ENCODE measurements at places on chromosomes 12 and 14.

- DNase-seq, result no peak
Observed at GRCh38 chr14:103805708-103806107, 41.7 kb downstream of the PPP1R13B start.

DNA sequence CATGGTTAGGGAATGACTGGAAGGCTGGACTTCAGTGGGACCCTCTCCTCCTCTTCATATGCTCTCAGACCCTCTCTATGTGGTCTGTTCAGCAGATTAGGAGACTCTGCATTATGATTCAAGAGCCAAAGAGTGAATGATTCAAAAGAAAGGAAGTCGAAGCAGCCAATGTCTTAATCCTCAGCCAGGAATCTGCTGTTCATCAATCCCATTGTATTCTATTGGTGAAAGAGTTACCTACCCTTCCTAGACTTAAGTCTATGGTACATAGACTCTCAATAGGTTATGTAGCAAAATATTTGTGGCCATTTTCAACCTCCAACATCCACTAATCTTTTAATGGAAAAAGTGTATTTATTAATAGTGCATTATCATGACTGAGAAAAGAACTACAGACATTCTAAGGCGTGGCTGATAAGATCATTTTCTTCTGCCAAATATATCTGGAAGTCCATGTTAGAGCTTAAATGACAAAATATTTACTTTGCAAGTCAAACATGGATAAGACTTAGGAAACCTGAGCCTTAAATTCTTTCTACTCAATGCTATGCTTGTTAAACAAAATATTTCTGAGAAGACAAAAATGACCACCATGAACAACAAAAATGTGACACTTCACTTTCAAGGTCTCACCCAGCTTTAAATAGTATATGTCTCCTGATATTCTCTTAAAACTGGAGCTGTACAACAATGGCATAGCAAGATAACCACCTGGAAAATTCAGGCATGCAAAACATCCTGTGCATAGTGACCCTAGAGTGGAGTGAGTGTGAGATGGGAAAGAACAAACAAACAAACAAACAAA lies 1100.6 kb downstream of the GALC start:
- no peak for DNase-seq

- no peak for DNase-seq
Observed at GRCh38 chr12:46298261-46298660, 29.4 kb upstream of the SLC38A1 start.

DNA sequence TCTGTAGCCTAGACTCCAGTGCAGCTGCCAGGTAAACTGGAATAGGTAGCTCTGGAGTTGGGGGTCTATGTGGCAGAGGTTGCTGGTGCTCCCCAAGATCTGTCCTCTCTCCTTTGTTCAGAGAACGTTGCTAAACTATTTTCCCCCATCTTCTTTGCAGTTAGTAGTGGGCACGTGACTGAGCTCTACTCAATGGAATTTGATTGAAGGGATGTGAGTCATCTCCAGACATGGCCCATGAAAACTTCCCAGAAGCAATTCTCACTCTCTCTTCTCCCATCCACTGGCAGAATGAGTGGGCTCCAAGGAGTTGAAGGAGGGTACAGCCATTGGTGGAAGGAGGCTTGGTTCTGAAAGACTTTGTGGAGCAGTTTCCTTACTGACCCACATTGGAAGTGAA lies 44.0 kb downstream of the PAH start:
- no peak for DNase-seq

- no peak for DNase-seq
Observed at GRCh38 chr12:103330672-103331071, 165.1 kb downstream of the C12orf42 start.
